ENCODE measurements at places on chromosomes 16 and 17.

- no peak for DNase-seq
These were observed 6.9 kb upstream of the EFTUD2 start for GRCh38 chr17:44906010-44906646.

GRCh38 chr17:16081507-16082087 is 82.0 kb downstream of the TTC19 start:
- DNase-seq: no peak

GRCh38 chr17:53496356-53496755 is 326.4 kb upstream of the KIF2B start:
- no peak for DNase-seq

DNA sequence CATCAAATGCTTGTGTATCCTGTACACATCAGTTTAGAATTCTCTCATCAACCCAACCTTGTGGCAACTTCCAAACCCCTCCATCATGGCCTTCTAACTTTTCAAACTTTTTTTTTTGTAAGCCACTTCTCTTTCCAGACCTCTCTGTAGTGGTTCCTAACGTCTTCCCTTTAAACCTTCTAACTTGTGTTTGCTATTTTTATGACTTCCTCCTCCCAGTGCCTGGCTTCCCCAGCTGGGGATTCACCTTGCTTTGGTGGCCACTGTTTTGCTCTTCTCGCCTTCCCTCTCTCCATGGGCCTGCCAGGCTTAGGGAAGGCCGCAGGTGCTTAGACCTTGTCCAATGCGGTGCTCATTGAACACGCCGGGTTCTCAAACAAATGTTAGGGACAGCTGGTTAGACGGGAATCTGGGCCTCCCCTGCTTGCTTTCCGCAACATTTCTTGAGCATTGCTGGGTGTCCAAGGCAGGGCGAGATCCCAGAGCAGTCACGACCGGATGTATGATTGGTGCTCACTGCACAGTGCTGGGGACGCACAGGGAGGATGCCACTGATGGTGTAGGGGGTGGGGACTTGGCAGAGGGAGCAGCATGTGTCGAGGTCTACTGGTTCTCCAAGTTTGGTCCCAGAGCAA is 1.1 kb upstream of the XYLT2 start:
- no peak for DNase-seq

DNA sequence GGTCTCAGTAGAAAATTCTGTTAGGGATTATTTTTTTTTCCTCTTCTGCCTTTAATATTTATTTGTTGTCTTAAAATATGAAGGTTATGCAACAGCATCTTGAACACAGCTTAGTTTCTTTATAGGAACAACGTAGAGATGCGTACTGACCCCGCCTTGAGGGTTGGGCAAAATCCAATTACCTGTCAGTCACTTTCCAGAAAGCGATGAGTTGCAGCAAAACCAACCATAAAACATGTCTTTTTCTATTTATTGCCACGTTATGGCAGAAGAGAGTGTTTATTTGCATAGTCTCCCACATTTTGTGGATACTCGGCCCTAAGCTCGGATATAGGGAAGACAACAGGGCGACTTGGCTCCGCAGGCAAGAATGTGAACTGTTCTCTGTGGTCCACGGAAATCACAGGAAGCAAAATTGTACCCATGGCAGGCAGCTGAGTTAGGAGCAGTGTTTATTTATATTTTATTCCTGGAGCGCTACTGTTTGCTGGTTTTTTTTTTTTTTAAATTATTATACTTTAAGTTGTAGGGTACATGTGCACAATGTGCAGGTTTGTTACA is 44.3 kb upstream of the CACNG5 start:
- DNase-seq: no peak

GRCh38 chr17:56596691-56597494 is 3.4 kb downstream of the NOG start:
- no peak for DNase-seq

GRCh38 chr17:28811651-28812090 is 30.9 kb downstream of the FAM222B start:
- no peak for DNase-seq

- DNase-seq: no peak
These were observed 8.3 kb downstream of the CCR7 start for GRCh38 chr17:40556884-40557414.

DNA sequence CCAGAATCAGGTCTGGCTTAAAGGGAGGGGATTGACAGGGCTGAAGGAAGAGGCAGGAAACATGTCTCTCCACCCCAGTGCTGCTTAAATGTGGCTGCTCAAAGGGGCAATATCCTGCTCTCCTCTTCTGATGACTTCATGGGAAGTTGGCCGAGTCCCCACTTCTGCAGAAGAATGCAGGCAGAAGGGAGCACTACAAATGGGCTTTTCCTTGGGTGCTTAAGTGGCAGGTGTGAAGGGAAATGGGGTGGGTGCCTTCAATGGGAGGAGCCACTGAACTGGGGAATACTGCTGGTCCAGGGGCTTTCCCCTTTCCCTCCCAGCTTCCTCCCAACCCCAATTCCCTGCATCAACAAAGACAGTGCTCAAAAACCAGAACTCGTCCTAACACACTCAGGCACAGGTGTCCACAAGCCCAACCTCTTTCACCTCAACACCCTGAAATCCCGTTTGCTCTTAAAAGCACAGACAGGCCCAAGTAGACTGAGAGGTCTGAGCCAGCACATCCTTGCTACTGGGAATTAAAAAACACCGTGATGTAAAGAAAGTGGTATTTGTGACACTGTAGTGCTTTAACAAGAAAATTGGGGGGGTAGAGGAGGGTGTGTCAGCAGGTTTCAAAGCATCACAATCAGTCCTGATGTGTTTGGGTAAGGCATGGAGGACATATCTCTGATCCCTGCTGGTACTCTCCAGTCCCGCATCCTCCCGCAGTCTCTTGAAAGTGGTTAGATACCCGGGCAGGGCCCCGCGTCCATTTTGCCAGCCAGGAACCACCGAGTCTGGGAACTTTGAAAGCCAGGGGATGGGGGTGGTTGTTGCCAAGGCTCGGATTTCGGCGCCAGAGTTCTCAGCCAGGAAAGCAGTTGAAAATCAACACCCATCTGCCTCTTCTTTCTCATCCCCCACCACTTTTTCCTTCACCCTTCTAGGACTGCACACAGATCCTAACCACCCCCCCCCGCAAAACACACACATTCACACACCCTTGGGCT is 1.6 kb downstream of the CA10 start:
- DNase-seq: no peak

DNA sequence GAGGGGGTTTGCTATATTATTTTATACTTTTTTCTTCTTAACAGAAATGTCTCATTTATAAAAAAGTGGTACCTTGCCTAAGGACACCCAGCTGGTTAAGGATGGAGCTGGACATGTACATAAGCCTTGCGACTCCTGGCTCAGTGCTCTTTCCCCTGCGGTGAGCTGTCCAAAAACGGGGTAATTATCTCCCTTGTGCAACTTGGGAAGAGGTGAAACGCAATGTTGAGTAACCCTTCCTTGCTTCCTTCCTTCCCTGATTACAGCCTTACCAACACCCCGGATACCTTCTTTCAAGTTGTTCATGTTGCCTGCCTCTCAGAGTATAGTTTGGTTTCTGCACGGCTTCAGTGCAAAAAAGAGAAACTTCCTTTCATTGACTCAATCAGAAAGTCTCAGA is 94.1 kb upstream of the XYLT1 start:
- DNase-seq: no peak

DNA sequence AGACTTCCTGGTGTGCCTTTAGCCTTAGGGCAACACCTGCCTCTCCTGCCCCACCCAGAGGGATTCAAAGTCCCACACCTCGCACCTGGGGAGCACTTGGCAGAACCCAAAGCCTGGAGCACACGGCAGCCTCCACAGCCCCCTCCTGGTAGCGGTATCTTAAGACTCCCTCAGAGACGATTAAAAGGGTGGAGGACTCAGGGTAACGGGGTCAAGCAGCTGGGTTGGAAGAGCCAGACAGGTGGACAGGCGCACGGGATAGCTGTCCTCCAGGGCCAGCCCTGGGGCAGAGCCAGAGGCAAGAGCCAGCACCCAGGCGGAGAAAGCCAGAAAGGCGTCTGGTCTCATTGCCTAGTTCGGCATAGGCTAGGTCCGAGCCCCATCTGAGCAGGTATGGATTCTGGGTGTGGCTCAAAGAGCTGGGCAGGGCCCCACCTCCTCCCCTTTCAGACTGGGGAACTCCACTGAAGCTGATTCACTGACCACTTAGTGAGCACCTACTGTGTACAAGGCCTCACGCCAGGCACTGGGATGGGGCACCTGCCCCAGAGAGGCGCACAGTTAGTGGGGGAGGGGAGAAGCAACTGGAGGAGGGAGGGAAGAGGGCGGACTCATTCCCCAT is 55.0 kb upstream of the MEAK7 start:
- DNase-seq: no peak

DNA sequence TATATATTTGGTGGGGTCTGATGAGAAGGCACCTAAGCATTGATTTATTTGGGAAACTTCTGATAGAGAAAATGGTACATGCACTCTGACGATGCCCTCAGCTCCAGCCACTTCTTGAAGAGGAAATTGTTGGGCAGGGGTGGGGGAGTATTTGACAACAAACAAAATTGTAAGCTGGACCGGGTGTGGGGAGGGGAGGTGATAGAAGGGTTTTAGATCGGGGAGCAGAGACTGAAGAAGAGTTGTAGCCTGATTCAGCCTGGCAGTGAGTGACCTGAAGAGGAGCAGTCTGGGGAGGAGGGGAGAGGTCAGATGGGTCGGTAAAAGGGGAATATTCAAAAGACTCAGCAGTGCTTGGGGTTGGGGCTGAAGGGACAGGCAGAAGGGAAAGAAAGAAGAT is 2284.7 kb downstream of the TP53TG3F start:
- no peak for DNase-seq

DNA sequence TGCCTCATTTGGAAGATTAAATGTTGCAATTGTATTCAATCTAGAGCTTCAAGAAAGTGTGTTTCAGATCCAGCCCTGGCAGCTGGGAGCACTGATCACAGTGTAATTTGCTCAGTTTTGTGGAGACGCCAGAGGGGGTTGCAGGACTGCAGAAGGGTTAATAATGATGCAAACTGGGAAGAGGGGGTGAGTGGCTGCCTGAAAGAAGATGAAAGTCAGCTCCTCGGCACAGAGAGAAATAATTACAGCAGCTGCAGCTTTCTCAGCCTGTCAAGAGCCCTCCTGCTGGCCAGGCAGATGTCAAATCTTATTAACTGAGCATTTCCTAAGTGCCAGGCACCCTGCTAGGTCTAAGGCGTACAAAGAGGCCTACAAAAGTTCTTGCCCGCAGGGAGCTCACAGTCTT is 97.7 kb downstream of the ZNF18 start:
- no peak for DNase-seq

- peak; percentile 34 for DNase-seq
These were observed at the start of gene ARHGAP27 for GRCh38 chr17:45432405-45433158. TSS of gene ARHGAP27 (minus strand) at chr17:45432870. CDS start at chr17:45430279, 2,591 bp downstream.

- DNase-seq: peak; percentile 3
These were observed 77.8 kb downstream of the ADCY9 start for GRCh38 chr16:4038448-4038847.

DNA sequence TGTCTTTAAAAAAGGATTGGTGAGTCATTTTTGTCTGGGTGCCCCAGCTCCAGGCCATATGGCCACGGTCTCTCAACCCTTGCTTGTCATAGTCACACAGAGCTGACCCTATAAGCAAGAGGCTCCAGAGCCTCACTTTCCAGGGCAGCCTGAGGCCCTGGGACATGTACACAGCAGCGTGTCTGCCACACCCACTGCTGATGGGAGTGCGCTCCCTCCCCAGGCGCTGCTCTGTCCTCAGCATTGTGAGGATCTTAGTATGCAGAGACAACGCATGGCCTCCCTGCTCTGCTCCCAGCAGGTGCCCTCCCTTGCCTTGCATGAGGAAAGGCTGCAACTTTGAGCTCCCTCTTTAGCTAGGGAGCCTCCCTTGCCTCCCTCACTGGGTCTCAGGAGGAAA is 80.8 kb upstream of the CRHR1 start:
- no peak for DNase-seq

GRCh38 chr17:78120971-78121800 is 7.4 kb downstream of the TMC6 start:
- DNase-seq: no peak

Data from gastrocnemius medialis (tissue), 4 donors.